ENCODE measurements at places on chromosomes 11 and 22.
A peak's percentile ranks its signal among the peaks of the same experiment; 100 is the strongest.

- no peak for DNase-seq
These were observed 538.1 kb upstream of the API5 start for GRCh38 chr11:42773729-42774128.

DNA sequence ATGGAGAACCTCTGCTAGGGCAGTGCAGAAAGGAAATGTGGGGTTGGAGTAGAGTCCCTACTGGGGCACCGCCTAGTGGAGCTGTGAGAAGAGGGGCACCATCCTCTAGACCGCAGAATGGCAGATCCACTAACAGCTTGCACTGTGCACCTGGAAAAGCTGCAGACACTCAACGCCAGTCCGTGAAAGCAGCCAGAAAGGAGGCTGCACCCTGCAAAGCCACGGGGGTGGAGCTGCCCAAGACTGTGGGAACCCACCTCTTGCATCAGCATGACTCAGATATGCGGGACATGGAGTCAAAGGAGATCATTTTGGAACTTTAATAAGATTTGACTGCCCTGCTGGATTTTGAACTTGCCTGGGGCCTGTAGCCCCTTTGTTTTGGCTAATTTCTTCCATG is 8.7 kb downstream of the TSKU start:
- DNase-seq: no peak

- DNase-seq: no peak
These were observed 18.5 kb downstream of the MGAT3 start for GRCh38 chr22:39475337-39475736.

GRCh38 chr22:38831166-38831945 is 12.5 kb downstream of the NPTXR start:
- DNase-seq: no peak

GRCh38 chr11:22749536-22749935 is 80.1 kb downstream of the SVIP start:
- no peak for DNase-seq

- DNase-seq: no peak
These were observed 9.2 kb downstream of the RELA start for GRCh38 chr11:65653229-65654225.

- DNase-seq: no peak
These were observed 59.0 kb downstream of the ZC3H12C start for GRCh38 chr11:110152199-110152598.

- DNase-seq: no peak
These were observed 426.1 kb upstream of the CADM1 start for GRCh38 chr11:115930291-115930690.

GRCh38 chr22:17266251-17266971 is 47.2 kb upstream of the ADA2 start:
- DNase-seq: peak; percentile 90

- DNase-seq: no peak
These were observed 92.2 kb downstream of the ELP4 start for GRCh38 chr11:31601635-31602282.

GRCh38 chr11:59729834-59730233 is 16.2 kb upstream of the OR10V1 start:
- DNase-seq: no peak

GRCh38 chr22:46748908-46749675 is 11.0 kb upstream of the CERK start:
- no peak for DNase-seq

DNA sequence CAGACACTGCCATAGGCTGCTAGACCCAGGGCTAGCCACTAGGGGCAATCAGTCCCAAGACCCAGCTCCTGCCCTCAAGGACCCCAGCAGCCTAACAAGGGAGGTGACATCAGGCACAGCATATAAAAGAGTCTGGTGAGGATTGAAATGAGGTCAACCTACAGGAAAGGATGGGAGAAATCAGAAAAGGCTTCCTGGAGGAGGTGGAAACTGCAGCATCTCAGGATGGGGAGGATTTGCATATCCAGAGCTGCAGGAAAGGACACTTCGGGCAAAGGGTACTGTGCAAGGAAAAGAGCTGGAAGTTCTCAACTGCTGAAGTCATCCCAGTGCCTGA is 2.9 kb upstream of the ARFGAP2 start:
- no peak for DNase-seq

DNA sequence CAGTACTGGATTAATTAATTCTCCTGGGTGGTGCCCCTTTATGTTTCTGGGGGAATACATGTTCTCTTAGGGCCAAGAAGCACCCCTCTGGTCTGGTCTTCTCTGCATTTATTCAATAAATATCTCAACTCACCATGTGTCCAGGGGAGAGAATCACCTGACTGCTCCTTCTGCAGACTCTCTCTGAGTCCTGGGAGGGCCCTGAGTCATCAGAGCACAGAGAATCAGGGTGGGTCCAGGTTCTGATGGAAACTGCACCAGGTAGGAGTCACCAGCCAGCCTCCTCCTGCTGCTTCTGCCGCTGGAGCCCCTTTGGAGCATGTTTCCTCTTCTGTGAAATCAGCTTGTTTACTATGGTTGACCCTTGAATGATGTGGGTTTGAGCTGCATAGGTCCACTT is 107.7 kb upstream of the PLET1 start:
- no peak for DNase-seq

DNA sequence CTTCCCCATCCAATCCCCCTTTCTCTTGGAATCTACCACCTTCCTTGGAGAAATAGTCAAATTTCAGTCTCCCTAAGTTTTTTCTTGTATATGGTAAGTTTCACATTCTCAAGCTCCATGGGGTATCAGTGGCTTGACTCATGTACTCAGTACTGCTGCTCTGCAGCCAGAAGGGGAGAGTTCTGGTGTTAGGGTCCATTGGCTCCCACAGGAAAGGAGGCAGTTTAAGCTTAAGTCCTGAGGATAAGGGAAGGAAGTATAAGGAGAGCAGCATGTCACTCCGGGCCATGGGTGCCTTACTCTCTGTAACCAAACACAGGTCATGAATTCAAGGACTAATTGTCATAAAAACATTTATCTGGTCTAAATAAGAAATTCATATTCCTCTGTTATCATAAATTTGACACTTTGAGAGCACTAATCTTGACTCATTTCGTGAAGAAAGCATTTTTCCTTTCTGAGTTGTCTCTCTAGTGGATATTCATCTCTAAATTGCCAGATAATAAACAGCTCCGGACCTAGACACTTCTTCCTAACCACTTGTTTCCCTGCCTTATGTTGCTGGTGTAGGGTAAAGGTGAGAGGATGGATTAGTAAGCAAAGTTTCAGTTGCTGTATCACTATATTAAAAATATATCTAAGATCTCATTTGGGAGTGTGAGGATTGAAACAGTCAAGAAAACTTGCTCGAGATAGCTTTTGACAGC is 20.1 kb upstream of the SORL1 start:
- no peak for DNase-seq

Data from spinal cord (tissue), 10 donors.